ENCODE measurements at places on chromosomes 1 and 21.

- no peak for DNase-seq
Observed at GRCh38 chr1:205916541-205916940, 26.7 kb downstream of the SLC26A9 start.

GRCh38 chr1:77824079-77824478, 44.6 kb downstream of the MIGA1 start:
- DNase-seq: no peak

- no peak for DNase-seq
Observed at GRCh38 chr1:162011337-162012012, 12.2 kb downstream of the OLFML2B start.

DNA sequence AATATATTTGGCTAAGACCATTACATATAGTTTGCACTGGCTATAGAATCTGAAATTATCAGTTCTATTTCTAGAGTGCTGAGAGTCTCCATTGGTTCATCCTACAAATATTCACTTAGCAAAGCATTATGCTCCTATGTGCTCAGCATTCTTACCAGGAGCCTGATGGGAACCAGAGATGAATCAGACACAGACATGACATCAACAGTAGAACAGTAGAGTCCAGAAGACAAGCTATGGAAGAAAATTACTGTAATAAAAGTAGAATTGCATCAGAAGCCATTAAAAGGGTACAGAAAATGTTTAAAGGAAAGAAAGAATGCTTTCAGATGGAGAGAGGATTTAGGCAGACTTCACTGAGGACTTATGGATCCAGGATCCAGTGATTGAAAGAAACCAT, 271.7 kb upstream of the SNX7 start:
- DNase-seq: no peak

- DNase-seq: no peak
Observed at GRCh38 chr1:219585837-219586455, 27.0 kb downstream of the ZC3H11B start.

GRCh38 chr1:78703806-78704205, 54.2 kb downstream of the IFI44 start:
- no peak for DNase-seq

DNA sequence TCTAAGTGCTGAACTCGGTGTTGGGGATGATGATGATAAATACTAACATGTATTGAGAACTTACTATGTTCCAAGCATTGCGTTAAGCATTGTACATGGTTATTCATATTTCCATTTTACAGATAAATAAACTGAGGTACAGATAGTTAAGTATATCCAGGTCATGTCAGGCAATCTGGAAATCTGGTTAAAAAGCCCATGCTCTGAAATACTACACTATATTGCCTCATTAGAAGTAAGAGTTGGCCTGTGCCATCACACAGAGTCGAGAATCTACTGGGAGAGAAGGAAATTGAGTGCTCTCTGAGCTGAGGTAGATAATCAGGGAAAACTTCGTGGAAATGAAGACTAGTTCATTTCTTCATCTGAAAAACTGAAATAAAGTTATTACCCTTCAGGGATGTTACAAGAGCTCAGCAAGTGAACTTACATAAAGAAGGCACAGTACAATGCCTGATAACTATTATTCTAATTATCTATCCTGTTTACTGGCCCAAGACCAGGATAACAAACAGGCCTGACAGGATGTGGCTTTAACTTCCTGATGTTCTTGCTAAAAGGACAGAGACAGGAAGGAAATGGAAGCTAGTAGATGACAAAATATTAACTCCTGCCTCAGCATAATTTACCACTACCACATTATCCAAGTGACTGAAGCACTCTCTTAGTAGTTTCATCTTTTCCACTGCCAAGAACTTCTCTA, 85.6 kb downstream of the EPS15 start:
- DNase-seq: no peak

- DNase-seq: no peak
Observed at GRCh38 chr1:245311887-245312536, 157.2 kb downstream of the KIF26B start.

GRCh38 chr1:180805316-180805715, 107.4 kb upstream of the KIAA1614 start:
- no peak for DNase-seq

- no peak for DNase-seq
Observed at GRCh38 chr1:192453360-192453992, 122.1 kb upstream of the RGS1 start.

GRCh38 chr1:225228871-225229303, 199.0 kb downstream of the LBR start:
- DNase-seq: no peak

GRCh38 chr1:86239894-86240293, 83.3 kb upstream of the COL24A1 start:
- DNase-seq: no peak

- no peak for DNase-seq
Observed at GRCh38 chr1:7224644-7225043, 439.4 kb downstream of the CAMTA1 start.

GRCh38 chr1:4178501-4179113, 278.5 kb upstream of the C1orf174 start:
- DNase-seq: no peak

DNA sequence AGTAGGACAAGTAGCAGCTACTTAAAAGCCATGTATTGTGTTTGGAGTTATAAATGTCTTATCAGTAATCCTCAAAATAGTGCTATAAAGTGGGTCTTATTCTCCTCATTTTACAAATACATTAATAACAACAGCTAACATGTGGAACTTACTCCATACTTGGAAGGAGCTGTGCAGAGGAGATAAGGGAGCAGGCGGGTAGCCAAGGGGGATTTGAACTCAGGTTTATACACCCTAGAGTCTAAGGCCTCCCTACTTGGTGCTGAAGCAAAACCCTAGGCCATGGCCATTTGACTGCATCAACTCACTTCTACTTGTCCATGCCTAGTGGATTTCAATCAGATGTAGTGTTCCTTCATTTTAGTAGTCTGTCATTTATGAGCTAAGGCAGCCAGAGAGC, 72.1 kb downstream of the LMO4 start:
- no peak for DNase-seq

DNA sequence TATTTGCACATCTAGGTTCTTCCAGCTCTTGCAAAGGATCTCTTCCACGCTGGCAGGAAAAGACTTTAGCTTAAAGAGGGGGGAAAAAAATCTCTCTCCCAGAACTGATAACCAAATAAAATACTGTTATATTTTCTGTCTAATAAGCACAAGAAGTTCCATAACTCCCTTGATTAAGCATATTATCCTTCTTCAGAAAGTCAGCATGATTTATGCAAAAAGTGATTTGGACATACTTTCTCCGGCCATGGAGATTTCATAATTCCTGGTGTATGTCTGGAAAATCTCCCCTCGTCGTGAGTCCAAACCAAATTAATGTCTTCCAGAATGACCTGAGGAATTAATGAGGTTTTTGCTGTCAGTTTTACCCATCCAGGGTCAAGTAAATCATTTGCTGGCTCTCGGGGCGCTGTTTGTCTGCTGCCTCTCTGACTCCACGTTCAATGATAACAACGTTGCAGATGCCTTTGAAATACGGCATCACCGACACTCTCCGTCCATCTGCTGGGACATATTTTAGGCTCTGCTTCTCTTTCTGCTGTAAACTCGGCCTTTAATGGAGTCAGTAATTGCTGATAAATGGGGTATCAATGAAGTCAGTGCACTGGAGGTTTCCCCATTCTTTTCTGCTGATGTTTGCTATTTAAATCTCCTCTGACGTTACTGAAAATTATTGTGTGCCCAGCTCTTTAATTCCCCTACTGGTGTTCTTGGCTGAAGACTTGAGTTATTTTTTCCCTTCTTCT, 112.9 kb downstream of the HLX start:
- no peak for DNase-seq

DNA sequence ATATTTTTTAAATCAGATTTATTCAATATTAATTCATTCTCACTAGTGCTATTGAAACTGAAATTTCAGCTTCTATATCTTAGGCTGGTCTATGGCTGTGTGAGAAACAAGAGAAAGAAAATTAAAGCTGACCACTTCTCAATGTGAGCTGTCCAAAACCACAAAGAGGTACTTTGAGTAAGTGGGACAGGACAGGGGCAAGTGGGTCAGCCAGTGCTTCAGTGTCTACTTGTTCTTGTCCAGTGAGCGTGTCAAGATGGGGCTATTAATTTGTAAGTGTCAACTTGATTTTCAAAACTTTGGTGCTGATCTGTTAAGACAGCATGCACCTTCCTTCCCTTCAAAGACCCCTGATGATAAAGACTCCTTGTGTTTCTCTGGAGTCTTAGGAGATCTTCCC, 533.9 kb downstream of the PLPP3 start:
- no peak for DNase-seq

DNA sequence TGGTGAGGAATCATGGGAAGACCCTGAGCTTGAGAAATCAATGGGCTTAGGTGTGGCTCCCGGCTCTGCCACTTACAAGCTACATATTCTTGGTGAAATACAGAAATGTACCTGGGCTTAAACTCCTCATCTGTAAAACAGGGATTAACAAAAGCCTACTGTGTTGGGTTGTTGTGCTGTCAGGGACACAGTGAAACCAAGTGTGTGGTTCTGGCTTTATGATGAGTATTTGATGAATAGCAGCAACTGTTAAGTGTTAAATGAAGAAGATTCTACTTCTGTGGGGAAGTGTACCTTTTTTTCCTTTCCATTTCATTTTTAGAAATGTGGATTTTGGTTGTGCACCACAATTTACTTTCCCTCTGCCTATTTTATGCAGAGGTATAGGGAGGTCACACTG, 41.1 kb upstream of the DUSP10 start:
- no peak for DNase-seq

DNA sequence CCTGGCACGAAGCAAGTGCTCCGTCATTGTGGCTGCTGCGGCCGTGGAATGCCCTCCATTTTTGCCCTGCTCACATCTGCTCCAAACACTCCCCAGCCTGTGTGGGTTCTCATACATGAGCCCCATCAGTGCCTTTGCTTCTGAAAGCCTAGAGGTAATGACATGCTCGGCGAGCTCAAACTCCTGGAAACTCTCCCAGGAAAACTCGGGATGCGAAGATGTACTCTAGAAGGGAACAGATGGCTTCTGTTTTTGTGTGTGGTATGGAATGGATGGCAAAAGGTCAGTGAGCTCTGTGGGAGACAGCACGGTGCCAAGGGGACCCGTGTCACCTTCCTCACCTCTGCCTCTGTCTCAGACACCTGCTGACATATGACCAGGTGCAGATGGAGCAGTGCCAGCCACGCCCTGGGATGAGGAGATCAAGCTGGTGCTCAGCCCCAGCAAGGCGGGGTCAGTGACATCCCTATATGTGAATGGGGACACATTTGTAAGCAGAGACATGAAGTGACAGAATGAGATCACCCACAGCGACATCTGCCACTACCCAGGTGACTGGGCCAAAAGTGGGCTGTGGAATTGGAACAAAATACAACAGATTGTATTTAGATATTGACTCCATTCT, 84.1 kb upstream of the COX20 start:
- no peak for DNase-seq

DNA sequence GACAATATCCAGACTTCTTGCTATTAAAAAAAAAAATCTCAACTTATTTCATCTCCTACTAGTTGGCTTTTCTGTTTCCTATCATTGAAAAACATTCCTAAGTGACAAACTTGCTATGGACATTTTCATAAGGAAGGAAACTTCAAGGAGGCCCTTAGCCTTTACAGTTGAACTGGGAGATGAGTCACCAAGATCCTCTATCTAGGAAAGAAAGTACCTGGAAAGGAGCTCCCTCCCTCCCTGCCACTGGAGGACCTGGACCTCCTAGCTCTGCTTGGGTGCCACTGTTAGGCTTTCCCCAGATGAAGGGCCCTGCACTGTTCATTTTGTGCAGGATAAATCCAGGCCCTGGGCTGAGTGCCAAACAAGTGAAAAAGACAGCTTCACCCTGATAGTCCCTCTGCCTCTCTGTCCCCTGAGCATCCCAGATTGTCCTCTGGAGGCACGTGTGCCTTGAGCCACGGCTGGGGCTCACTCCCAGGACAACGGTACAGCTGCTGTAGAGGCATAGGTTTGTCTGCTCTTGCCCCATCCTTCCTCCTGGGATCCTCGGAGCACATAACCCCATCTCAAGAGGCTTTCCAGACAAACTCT, 40.2 kb upstream of the SOX13 start:
- no peak for DNase-seq

DNA sequence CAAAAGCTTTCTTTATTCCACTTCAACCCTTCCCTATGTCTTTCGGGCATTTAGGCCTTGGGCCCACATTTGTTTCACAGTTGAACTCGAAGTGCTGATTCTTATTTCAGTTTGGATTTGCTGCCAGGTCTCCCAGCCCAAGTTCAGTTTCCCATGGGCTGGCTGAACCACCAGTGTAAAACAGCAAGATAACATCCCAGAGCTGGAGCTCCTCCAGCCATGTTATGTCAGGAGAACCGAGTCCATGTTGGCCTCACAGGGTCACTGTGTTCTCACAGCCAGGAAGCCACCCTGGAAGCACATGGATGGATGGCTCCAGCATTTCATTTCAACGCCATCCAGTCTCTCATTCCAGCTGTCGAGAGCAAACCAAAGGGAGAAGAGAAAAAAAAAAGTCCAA, 45.2 kb upstream of the RXRG start:
- no peak for DNase-seq

GRCh38 chr1:98796049-98796448, 134.5 kb downstream of the SNX7 start:
- DNase-seq: no peak

DNA sequence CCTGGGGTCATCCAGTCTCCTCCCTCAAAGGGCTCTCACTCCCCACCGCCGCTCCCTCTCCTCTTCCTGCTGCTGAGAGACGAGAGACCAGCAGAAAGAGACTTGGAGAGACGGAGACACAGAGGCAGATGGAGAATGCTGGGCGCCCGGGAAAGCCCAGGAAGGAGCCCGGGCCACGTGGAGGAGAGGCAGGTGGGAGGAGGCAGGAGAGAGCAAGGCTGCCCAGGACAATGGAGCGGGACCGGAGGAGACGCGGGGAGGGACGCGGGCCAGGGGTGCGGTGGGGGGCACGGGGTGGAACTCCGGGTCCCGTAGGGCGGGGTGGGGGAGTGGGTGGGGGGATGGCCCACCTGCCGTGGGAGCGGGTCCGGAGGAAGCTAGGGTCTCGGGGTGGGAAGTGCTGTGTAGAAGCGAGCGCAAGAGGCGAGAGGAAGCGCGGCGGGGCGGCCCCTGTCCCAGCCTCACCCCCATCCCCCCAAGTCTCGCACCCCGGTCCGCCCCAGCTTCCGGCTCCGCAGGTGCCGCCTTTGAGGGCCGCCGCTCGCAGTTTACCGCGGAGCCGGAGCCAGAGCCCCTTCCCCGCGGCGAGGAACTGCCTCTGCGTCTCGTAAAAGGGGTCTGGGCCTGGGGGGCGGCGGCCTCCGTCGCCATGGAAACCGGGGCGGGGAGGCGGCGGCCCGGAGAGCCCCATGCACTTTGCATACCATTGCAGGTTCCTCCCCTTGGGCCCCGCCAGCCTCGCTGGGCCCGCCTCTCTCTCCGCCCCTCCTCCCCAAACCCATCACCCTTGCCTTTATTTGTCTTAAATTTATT, 11.7 kb upstream of the EPHA2 start:
- DNase-seq: no peak

- DNase-seq: no peak
Observed at GRCh38 chr1:81155131-81155530, 645.6 kb upstream of the ADGRL2 start.

All from C1 segment of cervical spinal cord (tissue), 14 donors.